Amygdala (tissue), 56 donors: ENCODE measurements at places on chromosomes 3 and 15.

- no peak for DNase-seq
Observed at GRCh38 chr3:134483195-134483900, 2.4 kb downstream of the ANAPC13 start.

- no peak for DNase-seq
Observed at GRCh38 chr15:73305331-73306211, 63.2 kb downstream of the HCN4 start.

- DNase-seq, result no peak
Observed at GRCh38 chr3:132561003-132561402, 36.1 kb upstream of the ACKR4 start.

- DNase-seq, result no peak
Observed at GRCh38 chr15:73369154-73369694, 466 bp upstream of the HCN4 start.

- DNase-seq, result no peak
Observed at GRCh38 chr15:40087991-40088928, 20.4 kb downstream of the BMF start.
